ENCODE measurements at places on chromosomes 12 and 14.

DNA sequence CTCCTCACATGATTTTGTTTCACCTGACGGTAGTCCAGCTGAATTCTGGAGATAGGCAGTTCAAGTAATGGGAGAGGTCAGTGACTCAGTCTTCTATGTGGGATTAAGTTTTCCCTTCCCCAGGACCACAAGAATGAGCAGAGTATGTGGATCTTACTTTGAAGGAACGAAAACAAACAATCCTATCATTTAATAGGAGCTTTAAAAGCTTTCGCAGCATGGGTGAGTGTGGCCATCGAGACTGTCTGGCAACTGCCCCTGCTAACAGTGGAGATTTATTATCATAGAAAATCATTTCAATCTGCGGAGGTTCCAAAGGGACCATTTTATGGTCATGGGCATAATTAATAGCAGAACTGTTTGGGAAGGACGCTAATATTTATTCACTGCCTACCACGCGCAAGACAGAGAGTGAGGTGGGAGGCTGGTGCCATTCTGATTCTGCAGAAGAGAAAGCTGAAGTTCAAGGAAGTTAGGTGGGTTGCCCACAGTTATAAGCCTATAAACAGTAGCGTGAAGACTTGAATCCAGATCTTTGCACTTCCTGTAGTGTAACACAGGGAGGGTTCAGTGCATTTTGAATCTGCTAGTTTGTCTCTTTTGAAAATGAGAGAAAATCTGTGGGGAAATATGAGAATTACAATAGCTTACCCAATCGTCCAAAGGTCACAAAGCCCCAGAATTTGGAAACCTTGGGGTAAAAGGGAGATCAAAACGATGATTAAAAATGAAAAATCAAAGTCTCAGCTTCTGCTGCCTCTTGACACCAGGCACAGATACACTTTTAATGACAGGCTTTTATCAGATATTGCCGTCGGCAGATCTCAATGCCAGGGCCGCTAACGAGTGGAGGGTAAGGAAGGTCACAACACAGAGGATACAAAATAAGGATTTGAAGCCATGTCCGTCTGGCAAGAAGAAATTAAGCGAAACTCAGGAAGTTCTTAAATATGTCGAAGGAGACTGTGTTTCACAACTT is 209.6 kb downstream of the CRADD start:
- DNase-seq: no peak

DNA sequence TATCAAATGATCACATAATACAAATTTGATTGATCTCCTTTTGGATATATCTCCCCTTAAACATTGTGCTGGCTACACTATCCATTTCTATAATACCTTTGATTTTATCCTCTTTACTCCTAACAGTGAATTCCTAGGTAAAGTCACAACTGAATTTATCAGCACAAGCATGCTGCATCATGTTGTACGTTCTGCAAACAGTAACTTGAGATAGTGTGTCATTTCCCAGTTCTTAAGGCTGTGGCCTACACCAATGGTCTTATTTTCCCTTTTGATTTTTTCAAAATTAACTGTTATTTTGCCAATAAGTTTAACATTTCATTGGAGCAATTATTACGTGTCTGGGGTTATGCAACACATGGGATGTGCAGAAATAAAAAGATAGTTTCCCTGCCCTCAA is 24.8 kb downstream of the PRKCH start:
- no peak for DNase-seq

GRCh38 chr14:99309220-99309766 is 37.3 kb upstream of the BCL11B start:
- no peak for DNase-seq

- DNase-seq: peak; percentile 13
These were observed 38.4 kb downstream of the ACACB start for GRCh38 chr12:109154451-109155438.

DNA sequence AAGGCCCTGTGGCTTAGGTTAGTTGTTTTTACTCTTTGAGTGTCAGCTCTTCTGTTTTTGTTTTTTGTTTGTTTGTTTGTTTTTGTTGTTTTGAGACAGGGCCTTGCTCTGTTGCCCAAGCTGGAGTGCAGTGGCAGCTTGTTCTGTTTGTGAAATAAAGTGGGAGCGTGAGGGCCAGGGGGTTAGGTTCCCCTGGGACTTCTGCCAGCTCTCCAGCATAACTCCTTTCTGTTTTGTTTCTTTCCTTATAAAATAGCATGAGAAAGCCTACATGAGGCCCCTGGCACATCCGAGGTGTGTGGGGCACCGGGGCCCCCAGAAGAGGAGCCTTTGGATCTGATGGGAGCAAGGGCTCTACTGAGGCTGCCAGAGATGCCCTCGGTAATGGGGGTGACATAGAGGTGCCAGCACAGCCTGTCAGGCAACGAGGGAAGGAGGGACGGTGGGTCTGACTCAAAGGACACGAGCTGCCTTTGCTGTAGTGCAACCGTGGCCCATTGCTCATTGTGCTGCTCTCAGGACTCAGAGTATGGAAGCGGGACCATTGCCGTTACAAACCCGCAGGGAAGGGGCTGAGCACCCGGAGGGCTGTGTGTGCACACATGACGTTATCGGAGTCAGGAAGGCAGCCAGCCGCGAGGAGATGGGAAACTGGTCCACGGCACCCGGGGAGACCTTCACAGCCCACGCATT is 9.1 kb upstream of the SERPINA11 start:
- no peak for DNase-seq

DNA sequence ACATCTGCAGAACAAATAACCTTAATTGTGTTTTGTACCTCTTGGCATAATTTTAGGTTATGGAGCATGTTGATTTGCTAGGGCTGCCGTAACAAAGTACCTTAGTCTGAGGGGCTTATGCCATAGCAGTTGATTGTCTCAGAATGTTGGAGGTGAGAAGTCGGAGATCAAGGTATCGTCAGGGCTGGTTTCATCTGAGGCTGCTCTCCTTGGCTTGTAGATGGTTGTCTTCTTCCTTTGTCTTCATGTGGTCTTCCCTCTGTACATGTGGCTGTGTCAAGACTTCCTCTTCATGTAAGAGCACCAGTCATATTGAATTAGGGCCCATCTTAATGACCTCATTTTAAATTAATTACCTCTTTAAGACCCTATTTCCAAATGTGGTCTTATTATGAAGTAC is 64.4 kb upstream of the PTHLH start:
- no peak for DNase-seq

DNA sequence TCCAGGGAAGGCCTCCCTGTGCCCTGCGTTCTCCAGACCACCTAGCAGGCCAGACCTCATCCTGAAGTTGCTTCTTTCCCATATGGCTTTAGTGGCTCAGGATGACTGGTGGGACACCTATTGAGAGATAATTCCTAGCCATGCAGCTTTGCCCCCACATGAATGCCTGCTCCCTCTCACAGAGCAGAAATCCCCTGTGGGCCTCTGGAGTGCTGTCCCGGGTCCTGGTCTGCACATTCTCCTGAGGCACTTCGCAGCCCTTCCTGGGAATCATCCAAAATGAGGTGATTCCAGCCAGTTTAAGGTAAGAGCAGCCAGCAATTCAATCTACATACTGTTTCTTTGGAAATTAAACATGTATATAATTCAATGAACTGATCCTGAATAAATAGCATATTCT is 135.9 kb downstream of the GPR65 start:
- DNase-seq: no peak

DNA sequence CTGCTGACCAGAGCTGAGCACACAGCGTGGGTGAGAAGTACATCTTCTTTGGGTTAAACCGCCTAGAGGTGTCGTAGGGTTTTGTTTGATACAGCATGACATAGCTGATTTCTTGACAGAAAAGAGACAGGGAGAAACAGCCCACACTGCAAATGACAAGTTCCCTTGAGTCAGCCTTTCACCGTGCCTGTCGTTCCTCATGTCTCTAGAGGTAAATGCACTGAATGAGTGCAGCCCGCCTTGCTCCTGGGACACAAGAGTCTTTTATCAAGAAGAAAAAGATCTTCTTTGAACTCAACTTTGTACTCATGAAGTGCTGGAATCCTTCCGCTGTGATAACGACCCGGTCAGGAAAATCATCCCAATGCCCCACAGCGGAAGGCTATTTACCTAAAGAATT is 77.6 kb downstream of the TMEM132D start:
- no peak for DNase-seq

GRCh38 chr12:64125913-64126312 is 96.2 kb downstream of the KICS2 start:
- DNase-seq: no peak

DNA sequence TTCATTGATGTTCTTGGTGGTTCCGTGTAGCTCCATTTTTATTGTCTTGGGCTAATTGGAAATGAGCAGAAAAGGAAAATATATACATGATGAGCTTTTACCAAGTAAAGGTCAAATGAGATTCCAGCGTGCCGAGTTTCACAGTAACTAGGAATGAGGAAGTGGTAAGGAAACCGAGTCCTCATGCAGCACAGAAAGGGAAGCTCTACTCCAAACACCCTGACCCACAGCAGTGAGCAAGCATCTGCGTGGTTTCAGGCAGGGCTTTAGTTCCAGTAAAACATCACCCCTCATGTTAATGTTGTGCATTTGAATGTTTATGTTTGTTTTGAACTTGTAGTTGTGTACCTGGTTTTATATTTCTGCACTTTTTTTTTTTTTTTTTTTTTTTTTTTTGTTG is 208.0 kb downstream of the SLC41A2 start:
- DNase-seq: no peak

GRCh38 chr12:6307529-6307928 is 3.0 kb upstream of the PLEKHG6 start:
- no peak for DNase-seq

DNA sequence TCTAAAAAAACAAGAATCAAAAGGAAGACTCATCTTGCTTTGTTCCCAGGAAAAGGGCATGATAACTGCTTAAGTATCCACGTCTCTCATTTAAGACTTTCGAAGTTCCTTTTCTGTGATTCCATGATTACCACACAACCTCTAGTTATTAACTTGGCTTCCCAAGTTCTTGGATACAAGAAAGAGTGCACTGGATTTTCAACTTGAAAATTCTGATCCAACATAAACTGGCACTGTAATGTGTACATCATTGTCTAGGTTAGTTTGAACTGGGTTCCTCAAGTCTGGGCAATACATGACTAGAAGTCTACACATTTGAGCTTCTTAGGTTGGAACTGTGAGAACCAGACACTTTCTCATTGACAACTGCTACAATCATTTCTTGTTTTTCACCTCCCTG is 1.6 kb downstream of the KLHL28 start:
- no peak for DNase-seq

DNA sequence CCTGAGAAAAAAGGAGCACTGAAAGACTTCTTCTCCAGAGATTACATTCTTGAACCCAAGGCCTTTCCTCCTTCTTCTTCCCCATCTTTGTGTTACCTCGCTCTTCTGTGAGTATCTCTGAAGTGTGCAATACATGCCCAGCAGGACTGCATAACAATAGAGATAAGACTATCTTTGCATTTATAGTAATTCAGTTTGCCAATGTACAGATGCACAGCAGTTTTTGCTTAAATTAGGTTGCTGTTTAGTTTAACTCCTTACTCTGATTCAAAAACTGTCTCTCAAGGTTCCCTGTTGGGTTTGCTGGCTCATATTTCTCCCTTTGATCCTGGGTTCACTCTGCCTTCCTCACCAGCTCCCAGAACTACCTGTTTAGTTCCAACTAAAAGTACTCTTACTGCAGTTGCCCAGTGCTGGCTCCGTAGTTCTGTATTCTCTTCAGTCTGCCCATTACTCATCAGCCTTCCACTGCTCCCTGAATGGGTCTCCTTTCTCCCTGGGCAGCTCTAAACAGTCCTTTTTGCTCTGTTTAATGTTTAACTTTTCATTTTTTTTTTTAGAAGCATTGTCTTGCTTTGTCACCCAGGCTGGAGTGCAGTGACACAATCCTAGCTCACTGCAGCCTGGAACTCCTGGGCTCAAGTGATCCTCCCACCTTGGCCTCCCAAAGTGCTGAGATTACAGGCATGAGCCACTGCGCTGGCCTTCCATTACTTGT is 180.6 kb upstream of the CAND1 start:
- DNase-seq: no peak

DNA sequence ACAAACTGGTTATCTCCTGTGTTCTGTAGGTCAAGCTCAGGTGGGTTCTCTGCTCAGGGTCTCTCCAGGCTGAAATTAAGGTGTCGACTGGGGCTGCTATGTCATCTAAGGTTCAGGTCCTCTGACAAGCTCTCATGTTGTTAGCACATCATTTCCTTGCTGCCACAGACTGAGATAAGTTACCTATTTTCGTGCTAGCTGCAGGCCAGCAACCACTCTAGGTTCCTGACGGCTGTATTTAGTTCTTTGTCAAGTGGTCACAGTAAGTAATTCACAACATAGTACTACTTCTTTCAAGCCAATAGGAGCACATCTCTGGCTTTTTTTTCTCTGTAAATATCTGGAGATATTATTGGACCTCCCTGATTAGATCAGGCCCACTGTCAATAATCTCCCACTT is 169.3 kb upstream of the CAND1 start:
- no peak for DNase-seq

DNA sequence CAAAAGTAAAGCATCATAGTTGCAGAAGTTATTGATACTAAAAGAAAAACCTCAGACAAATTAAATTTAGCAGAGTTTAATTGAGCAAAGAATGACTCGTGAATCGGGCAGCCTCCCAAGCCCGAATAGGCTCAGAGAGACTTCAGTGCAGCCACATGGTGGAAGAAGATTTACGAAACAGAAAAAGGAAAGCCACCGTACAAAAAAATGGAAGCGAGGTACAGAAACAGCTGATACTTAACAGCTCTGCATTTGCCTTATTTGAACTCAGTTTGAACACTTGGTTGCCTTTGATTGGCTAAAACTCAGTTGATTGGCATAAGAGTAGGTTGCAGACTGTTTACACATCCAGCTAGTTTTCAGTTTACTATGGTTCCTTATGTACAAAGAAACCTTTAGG is 12.9 kb downstream of the TTC9 start:
- DNase-seq: no peak

DNA sequence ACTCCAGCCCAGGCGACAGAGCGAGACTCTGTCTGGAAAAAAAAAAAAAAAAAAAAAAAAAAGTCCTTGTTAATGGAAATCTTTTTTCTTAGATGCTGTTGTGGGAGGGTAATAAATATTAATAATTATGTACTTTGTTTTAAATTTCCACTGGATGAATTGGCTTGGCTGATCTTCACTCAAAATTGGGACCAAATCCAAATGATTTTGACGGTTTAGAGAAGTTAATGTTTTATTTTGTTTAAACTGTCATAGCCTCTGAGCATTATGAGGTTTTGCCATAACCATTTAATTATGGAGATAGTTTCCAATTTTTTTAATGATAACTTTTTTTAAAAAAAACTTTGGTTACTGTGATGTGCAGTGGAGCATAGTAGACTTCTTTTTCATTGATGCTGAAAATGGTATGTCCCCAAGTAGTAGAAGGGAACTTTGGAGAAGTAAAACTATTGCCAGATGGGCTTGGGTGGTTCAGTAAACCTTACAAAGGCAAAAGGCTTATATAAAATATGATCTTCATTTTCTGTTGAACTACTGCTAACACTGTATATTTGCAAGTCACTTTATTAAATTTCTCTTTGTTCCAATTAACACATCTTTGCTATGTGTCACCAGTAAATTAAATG is 3.9 kb upstream of the PMCH start:
- DNase-seq: no peak

GRCh38 chr12:82600379-82600778 is 86.3 kb upstream of the TMTC2 start:
- DNase-seq: no peak

- DNase-seq: no peak
These were observed 12.5 kb downstream of the GNS start for GRCh38 chr12:64746663-64747062.

- DNase-seq: no peak
These were observed 4.5 kb downstream of the SLC11A2 start for GRCh38 chr12:51021694-51022093.

GRCh38 chr12:16348435-16349130 is 1.1 kb downstream of the MGST1 start:
- DNase-seq: no peak

GRCh38 chr12:94380507-94380906 is 79.2 kb downstream of the CEP83 start:
- no peak for DNase-seq

GRCh38 chr12:68871396-68871795 is 61.6 kb downstream of the CPM start:
- no peak for DNase-seq

All from esophagus squamous epithelium (tissue), 5 donors.